ENCODE measurements at places on chromosomes 4 and X. TPM values are rescaled to one million over a fixed set of nuclear protein-coding genes. Genes with fewer than 3 reads are reported as not detected.

IRF2 gene
- 31.8 TPM for total RNA-seq

C4orf46 gene
- 7.7 TPM for total RNA-seq

LGI2 gene
- not detected for total RNA-seq

INTS6L gene
- 3.3 TPM for total RNA-seq

NUDT11 gene
- 0.74 TPM for total RNA-seq

ACE2 gene
- total RNA-seq = under 0.01 TPM

NLGN4X gene
- total RNA-seq = 0.34 TPM

LIMCH1 gene
- total RNA-seq = 44.5 TPM

TCEAL2 gene
- total RNA-seq = not detected

GPR173 gene
- total RNA-seq = 1.7 TPM

PRMT9 gene
- 10.1 TPM for total RNA-seq

PABPC1L2A gene
- not detected for total RNA-seq

SPATA18 gene
- 4.3 TPM for total RNA-seq

CT45A2 gene
- not detected for total RNA-seq

GNRHR gene
- not detected for total RNA-seq

NOX1 gene
- total RNA-seq = not detected

MXRA5 gene
- total RNA-seq = under 0.01 TPM

USP11 gene
- 35.6 TPM for total RNA-seq

All from dermis blood vessel endothelial cell (primary cell).